KG1 (cell line): ENCODE measurements at places on chromosomes 1 and 21.

DNA sequence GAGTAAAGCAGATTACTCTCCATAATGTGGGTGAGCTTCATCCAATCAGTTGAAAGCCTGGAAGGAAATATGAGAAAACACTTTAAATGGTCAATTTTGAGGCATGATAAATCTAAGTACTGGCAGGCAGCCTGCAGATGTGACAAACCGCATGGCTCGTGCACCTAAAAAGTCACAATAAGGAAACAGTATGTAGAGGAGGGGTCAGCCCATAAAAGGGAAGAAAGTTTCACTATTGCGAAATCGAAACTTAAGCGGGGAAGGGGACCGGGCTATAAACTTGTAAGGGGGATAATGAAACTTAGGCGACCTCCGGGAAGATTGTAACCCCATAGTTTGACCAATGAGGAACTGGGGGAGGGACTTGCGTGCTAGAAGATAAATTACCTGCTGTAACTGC lies 109.8 kb downstream of the PLPPR4 start:
- peak; percentile 37 for DNase-seq

GRCh38 chr1:43597721-43598120 lies 52.2 kb upstream of the KDM4A start:
- no peak for DNase-seq

DNA sequence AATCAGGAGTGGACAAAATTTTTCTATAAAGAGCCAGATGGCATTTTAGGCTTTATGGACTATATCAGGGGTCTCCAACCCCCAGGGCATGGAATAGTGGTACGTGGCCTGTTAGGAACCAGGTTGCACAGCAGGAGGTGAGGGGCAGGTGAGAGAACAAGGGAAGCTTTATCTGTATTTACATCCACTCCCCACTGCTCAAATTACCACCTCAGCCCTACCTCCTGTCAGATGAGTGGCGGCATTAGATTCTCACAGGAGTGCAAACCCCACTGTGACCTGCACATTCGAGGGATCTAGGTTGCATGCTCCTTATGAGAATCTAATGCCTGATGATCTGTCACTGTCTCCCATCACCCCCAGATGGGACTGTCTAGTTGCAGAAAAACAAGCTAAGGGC lies 13.9 kb downstream of the PHTF1 start:
- no peak for DNase-seq

DNA sequence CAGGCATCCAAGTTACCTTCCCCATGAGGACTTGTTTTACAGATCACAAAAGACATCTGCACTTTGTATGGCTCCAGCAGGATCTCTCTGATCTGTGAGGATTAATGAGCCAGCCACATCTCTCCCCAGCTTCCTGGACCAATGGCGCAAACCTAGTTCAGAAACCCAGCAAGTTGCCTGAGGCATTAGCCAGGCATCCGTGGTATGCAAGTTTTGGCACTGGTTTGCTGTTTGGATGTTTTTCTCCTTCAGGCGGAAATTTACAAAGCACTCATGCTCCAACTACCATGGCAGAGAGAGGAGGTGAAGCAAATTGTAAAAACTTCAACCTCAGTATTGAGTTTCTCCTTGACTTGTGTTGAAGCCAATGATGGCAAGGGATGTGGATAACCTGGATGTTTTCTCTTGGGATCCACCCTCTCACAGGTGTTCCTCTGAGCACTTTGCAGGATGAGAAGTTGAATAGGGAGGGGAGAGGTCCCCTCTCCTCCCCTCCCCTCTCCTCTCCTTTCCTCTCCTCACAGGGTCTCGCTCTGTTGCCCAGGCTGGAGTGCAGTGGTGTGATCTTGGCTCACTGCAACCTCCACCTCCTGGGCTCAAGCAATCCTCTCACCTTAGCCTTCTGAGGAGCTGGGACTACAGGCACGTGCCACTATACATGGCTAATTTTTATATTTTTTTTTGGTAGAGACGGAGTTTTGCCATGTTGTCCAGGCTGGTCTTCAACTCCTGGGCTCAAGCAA lies 25.6 kb upstream of the ENO1 start:
- DNase-seq: no peak

DNA sequence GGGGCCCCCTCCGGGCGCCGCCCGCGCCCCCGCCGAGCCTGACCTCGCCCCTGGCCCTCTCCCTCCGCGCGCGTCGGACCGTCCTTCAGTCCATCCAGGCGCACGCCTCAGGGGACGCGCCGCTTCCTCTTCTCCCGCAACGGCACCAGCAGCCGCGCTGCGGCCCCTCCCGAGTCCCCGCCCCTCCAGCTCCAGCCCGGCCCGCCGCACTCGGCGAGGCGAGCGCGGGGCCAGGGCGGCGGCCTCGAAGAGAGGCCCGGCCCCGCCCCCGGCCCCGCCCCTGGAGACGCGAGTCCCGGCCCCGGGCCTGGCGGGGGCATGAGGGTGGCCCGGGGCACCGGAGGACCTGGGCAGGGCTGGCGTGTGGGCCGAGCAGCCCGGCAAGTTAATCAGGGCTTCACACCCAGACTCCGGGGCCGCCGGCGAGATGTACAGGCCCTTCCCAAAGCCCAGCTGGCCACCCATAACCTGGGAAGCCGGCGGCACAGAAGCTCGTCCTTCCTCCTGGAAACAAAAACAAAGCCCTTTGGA lies at the start of gene IGSF3:
IGSF3 (minus strand) TSS at position 159 of the 531 bp plus-strand sequence. CDS start 1,407 bp downstream, outside the sequence.
- DNase-seq: no peak

- DNase-seq: no peak
Measured at GRCh38 chr1:93111065-93111464, 32.0 kb downstream of the MTF2 start.

DNA sequence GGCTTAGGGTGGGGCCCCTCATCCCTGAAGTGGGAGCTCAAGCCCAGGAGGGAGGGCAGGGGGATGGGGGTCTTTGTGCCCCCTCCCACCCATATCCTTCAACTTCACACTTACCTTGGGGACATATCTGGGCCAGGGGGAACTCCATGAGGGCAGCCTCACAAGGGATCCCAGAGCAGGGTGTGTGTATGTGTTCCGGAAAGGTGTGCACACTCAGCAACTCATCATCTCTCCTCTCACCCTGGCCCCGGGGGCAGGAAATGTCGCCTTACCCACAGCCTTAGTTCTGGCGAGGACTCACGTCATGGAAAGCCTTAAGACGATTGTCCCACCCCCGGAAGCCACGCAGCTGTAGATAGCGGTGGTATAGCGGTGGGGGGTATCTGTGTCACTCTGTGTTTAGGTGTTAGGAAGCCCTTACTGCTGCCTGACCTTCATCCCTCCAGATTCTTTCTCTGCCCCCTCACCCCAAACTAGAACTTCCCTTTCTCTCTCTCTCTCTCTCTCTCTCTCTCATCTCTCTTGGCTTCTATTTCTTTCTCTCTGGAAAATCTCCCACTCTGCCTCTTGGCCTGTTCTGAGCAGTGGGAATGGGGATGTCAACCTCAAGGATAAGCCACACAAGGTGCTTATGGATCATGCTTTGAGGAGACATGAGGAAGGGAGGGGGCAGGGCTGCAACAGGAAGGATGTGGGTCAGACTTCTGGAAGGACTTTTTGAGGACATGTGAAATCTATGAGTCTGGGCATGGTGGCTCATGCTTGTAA lies at the start of gene SH2D2A:
SH2D2A (minus strand) TSS at position 288 of the 768 bp plus-strand sequence; CDS start at position 148, 140 bp downstream.
- DNase-seq: peak; percentile 68

DNA sequence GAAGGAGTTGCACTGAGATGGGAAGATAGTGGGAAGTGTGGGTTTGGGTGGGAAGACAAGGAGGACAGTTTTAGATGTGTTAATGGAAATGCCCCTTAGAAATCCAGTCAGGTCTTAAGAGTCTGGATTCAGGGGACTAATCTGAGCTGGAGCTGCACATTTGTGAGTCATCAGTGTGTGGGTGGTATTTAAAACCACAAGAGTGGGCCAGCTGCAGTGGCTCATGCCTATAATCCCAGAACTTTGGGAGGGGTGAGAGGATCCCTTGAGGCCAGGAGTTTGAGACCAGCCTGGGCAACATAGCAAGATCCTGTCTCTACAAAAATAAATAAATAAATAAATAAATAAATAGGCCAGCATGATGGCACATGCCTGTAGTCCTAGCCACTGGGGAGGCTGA lies 40.9 kb upstream of the SLC6A9 start:
- DNase-seq: no peak

- peak; percentile 73 for DNase-seq
Measured at GRCh38 chr1:212256369-212256768, 28.8 kb upstream of the PPP2R5A start.

- DNase-seq: peak; percentile 65
Measured at GRCh38 chr1:201042779-201043461, 19.4 kb upstream of the KIF21B start.

- no peak for DNase-seq
Measured at GRCh38 chr1:15187175-15188129, 33.9 kb downstream of the TMEM51 start.

GRCh38 chr1:30804822-30805221 lies 47.2 kb upstream of the LAPTM5 start:
- no peak for DNase-seq
